Nephron progenitor cell (in vitro differentiated cells): ENCODE measurements at places on chromosomes 12 and 14.

- no peak for DNase-seq
Measured at GRCh38 chr12:20439626-20440025, 71.3 kb downstream of the PDE3A start.

- DNase-seq = no peak
Measured at GRCh38 chr14:104448721-104449120, 130.8 kb upstream of the C14orf180 start.

GRCh38 chr12:50440288-50440687 is 39.6 kb downstream of the LARP4 start:
- DNase-seq = no peak

GRCh38 chr12:50639721-50640120 is 124.2 kb upstream of the ATF1 start:
- DNase-seq = no peak

GRCh38 chr12:6534945-6535696 is 804 bp downstream of the GAPDH start:
- peak; percentile 67 for DNase-seq

DNA sequence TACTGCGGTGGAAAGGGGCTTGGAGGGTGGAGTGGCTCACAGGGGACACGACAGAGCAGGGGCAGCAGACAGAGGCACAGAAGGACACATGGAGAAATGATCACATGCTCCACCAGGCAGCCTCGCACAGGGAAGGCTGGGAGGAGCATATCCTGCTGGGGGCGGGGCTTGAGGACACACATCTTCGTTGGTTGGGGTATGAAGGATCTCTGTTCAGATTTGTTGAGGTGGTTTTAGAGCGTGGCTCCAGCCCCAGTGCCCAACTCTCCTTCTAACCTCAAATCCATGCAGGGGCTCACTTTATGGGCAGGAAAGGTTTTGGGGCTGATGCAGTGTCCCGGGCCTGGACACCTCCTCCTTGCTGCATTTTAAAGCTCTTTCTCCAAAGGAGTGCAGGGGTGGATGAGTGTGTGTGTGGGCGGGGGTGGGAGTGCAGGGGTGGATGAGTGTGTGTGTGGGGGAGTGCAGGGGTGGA is 733 bp upstream of the P3H3 start:
- peak; percentile 92 for DNase-seq

DNA sequence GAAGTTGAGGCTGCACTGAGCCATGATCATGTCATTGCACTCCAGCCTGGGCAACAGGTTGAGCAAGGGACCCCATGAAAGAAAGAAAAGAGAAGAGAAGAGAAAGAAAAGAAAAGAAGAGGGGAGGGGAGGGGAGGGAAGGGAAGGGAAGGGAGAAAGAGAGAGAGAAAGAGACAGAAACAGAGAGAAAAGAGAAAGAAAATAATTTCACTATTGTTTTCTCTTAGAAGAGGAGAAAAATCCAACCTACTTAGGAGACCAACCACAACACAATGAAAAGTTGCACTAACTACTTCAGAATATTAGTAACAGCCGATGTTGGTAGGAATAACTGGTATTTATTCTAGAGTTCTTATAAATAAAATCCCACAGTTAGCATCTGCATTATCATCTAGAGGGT is 9.6 kb downstream of the TRAPPC6B start:
- DNase-seq = no peak

DNA sequence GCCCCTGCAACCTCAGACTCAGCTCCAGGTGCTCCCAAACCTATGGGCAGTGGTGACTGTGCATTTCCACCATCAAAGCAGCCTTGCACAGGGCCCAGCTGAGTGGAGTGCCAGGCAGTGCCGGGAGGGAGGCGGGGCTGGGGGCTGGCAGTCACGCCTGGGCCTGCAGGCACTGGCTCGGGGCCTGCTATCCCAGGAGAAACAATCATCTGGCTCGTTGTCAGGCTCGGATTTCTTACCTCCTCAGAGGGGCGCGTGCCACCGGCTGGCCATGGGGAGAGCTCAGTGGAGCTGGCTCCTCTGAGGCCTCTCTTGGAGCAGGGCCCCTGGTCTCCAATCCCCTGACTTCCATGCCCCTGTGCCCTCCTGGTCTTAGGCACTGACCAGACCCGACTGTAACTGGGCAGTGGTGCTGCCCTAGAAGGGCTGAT is 20.2 kb upstream of the PPP1R13B start:
- no peak for DNase-seq

- DNase-seq = no peak
Measured at GRCh38 chr14:81209167-81209836, 11.5 kb downstream of the GTF2A1 start.

DNA sequence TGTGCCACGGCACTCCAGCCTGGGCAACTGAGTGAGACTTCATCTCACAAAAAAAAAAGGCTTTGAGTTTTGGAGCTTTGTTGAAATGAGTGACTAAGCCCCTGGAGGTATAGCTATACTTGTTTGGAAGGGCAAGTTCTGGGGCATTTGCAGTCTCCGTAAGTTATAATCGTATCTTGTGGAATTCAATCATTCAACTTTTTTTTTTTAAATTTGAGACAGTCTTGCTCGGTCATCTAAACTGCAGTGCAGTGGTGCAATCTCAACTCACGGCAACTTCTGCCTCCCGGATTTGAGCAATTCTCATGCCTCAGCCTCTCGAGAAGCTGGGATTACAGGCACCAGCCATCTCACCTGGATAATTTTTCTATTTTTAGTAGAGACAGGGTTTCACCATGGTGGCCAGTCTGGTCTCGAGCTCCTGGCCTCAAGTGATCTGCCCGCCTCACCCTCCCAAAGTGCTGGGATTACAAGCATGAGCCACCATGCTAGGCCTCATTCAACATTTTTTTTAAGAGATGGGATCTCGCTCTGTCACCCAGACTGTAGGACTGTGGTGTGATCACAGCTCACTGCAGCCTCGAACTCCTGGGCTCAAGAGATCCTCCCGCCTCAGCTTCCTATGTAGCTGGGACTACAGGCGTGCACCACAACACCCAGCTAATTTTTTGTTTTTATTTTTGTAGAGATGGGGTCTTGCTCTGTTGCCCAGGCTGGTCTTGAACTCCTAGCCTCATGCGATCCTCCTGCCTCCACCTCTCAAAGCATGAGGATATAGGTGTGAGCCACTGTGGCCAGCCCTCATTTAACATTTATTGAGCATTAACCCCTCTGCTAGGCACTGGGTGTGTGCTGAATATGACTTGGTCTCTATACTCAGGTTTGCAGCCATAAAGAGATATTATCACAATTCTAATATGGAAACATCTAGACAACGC is 133.7 kb upstream of the MAP1LC3B2 start:
- no peak for DNase-seq

- no peak for DNase-seq
Measured at GRCh38 chr12:1182069-1182468, 191.0 kb downstream of the ERC1 start.

DNA sequence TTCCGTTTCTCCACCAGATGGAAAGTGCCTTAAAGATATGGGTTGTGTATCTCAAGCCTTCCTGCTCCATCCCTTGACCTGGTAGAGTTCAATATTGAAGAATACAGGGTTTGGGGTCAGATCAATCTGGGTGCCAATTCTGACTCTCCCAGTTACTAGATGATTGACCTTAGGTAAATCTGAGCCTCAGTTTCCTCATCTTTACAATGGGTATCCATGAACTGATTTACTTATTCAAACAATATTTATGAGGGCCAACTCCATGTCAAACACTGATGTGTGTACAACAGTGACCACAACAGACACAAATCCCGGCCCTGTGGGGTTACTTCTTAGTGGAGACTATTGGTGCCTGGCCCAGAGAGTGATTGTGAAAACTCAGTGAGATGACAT is 7.5 kb upstream of the FAIM2 start:
- no peak for DNase-seq

DNA sequence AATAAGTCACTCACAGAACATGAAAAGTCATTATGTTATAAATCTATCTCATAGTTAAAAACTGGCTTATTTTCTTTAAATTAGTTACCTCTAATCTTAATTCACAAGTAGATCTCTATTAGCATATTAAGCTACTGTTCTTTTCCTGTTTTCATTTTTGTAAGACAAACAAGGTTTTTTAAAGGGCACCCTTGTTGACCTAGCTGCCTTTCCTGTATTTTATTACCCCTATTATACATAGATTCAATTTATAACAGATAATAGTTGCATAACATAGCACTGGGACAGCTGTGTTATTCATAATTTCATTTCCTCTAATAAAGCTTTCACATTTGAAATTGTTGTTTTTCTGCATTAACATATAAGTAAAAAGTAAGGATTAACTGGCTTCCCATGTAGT is 1500.7 kb upstream of the FLRT2 start:
- no peak for DNase-seq

- no peak for DNase-seq
Measured at GRCh38 chr12:117311-117710, 50.7 kb downstream of the IQSEC3 start.

GRCh38 chr12:72273499-72273837 is 1.3 kb downstream of the TRHDE start:
- peak; percentile 37 for DNase-seq

DNA sequence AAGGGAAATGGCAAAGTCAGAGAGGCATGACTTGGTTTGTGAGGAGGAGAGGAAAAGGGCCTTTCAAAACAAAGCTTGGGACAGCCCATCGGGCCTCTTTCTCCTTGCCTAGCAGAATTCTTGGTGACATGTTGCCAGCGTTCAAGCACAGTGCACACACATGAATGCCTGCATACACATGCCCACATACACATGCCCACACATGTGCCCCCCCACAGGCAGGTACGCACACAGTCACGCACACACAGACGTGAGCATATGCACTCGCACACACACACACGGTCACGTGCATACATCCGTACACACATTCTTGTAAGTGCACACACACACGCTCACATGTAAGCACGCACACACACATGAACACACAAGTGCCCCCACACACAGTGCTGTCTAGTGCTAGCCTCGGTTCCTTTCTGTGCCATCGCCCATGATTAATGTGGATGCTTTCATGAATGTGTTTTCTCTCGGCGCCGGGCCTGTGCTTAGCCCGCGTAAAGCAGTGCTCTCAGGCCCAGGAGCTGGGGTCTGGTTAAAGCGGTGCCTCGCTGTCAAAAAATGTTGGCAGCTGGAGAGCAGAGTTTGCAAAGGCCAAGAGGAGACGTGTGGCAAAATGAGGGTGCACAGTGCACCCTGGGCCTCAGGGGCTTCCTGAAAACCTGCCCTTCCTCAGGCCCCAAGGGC is 328.8 kb upstream of the DIO3 start:
- no peak for DNase-seq

GRCh38 chr12:57461276-57461916 is 1.8 kb downstream of the GLI1 start:
- DNase-seq = peak; percentile 81

GRCh38 chr12:90008277-90008676 is 299.6 kb upstream of the ATP2B1 start:
- no peak for DNase-seq

DNA sequence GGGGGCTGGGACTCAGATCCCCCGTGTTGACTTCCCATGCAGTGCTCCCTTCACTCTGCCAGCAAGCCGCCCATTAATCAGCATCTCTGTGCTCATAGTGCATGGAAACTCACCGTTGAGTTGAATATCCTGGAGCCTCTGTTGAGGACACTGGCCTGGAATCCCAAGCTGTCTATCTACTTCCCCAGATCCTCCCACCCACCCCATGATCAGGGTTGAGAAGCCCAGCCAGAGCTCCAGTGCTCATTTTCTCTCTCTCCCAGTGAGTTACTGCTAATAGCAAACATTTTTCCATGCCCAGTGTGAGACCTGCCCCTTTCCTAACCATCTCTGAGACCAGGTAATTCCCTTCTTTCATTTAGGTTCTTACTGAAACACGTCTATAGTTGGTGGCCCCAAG is 88.2 kb downstream of the SLC24A4 start:
- DNase-seq = no peak

DNA sequence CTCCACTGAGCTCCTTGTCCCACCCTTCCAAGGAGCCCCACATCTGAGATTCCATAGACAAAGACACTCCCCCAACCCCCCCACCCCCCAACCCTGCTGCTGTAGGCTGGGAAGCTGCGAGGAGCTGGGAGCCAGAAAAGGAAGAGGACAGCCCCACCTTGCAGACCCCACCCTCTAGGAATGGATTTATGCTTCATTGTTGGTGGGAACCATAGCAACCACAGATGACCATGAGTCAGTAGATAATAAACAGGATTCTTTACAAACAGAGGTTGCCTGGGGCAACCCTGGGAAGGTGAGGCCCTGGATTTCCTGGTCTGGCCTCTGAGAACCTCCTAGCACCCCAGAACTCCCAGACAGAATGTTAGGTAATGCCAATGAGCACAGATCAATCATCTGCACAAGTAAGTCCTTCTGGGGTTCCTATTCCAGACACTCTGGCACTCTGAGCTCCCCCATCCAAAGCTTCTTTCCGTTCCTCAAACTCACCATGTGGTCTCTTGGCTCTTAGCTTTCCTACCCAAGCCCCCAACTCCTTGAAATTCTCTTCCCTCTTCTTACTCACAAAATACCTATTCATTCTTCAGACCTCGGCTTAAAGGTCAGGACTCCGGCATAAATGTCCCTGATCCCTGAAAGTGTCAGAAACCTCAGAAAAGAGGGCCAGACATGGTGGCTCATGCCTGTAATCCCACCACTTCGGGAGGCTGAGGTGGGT is 15.2 kb upstream of the PLEKHG6 start:
- no peak for DNase-seq

DNA sequence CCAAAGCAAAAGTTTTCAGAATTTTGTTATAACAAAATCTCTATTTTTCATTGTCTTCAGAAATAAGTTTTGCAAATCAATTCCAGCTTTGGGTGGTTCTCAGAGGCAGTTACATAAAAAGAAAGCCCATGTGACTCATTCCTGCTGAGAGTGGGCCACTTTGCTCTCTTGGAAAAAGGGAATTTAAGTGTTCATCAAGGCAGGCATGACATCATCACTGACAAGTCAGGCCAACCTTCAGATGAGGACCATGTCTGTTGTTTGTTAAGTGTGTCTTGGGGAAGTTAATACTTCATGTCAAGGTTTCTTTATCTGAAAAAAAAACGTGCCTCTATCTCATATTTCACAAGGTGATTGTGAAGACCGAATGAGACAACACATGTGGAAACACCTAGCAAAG is 519.8 kb upstream of the TMPO start:
- no peak for DNase-seq

GRCh38 chr14:61264010-61264571 is 17.0 kb downstream of the TMEM30B start:
- DNase-seq = no peak

DNA sequence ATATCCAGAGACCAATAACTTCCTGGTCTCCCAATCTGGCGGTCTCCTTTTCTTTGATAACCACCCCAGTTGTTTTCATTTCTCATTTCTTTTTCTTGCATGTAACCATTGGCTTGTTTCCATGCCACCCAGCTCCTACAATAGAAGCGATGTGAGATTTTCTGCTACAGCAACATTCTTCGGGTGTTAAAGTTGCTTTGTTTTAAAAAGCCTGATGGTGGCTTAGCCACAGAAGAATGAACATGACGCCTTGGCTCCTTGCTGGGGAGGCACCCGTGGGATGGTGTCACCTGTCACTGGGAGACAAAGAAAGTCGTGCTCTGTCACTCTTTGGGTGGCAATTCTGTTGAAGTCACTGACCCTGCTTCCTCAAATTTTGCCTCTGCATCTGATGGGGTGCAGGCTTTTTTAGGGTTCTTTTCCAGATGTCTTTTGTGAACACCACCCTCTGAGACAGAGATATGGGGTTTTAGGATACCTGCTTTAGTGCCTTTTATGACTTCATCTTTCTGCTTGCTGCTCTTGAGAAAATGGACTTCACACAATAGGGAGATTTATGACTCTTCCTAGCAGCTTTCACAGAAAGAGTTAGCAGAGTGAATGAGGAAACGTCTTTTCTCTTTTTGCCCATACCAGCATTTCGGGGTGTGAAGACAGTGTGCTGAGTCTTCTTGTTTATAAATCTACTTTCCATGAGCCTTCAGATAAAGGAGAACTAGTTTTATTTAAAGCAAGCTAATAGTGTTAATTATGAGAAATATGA is 265.3 kb upstream of the TBX3 start:
- peak; percentile 14 for DNase-seq
